Heart left ventricle (tissue), 16 donors: ENCODE measurements at places on chromosomes 6 and 20. TPM values are rescaled to one million over a fixed set of nuclear protein-coding genes. Genes with fewer than 3 reads are reported as not detected.

DNA sequence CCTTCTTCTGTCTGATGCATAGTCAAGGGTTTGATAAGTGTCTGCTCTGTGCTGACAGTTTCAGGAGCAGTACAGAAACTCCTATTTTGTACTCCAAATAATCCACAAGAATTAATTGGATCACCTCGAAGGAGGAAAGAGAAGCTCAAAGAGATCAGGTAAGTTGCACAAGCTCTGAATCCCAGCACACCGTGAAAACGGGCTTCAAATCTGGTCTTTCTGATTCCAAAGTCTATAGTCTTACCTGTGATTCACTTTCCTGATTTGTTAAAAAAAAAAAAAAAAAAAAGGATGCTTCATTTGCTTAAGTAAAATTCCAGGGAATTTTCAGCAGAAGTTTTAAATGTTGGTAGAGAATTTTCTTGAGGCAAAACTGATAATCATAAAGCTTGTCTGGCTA is 155.8 kb upstream of the ESR1 start:
- no peak for DNase-seq

- no peak for DNase-seq
These were observed 364 bp downstream of the FRS3 start for GRCh38 chr6:41779336-41779735.

DNA sequence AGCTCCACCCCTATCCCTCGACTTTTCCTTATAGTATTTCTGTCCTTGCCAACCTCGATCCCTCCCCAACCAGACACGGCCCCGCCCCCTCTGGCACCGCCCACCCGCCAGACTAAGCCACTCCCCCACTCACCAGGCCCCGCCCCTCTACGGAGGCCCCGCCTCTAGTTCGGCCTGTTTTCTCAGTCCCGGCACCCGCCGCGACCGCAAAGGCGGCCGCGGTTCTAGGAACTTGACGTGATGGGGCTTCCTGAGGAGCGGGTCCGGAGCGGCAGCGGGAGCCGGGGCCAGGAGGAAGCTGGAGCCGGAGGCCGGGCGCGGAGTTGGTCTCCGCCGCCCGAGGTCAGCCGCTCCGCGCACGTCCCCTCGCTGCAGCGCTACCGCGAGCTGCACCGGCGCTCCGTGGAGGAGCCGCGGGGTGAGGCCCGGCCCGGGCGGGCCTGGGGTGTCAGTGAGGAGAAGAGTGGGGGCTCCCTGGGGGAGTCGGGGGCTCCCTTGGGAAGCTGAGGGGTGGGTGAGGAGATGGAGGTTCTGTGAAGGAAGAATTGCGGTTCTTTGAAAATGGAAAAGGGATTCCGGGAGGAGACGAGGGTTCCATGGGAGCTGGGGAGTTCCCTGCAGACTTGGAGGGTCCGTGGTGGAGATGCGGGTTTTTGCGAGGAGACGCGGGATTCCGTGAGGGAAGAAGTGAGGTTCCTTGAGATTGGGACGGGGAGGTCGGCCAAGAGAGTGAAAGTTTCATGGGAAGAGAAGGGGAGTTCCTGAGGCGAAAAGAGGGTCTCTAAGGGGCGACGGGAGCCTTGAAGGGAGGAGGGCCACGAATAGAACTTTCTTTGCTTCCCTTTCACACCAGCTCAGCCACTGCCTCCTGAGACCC is at the start of gene ACSS2:
ACSS2 (plus strand) TSS at position 207 of the 877 bp plus-strand sequence; CDS start at position 241, 34 bp downstream.
- no peak for DNase-seq

GRCh38 chr20:41655962-41656618 is 37.9 kb upstream of the CHD6 start:
- no peak for DNase-seq

GRCh38 chr6:127900935-127901334 is at the start of gene THEMIS:
THEMIS (minus strand) TSS chr6:127901058; CDS start chr6:127900932, 126 bp downstream.
- DNase-seq = no peak

GRCh38 chr6:111784433-111784832 is 88.8 kb downstream of the FYN start:
- no peak for DNase-seq

DNA sequence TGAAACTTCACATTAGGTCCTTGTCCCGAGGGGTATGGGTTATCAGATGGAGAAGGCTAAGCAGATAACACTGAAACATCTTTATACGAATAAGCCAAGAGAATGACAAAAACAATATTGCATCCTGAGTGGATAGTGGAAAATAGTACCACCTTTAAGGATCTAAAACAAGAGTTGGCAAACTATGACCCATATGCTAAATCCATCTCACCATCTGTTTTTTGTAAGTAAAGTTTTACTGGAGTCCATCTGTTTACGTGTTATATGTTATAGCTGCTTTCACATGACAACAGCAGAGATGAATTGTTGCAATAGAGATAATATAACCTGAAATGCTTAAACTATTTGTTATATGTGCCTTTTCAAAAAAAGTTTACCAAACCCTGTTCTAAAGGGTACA is 76.1 kb upstream of the TRDN start:
- no peak for DNase-seq

- DNase-seq = no peak
These were observed 943 bp downstream of the ZUP1 start for GRCh38 chr6:116667623-116668022.

DNA sequence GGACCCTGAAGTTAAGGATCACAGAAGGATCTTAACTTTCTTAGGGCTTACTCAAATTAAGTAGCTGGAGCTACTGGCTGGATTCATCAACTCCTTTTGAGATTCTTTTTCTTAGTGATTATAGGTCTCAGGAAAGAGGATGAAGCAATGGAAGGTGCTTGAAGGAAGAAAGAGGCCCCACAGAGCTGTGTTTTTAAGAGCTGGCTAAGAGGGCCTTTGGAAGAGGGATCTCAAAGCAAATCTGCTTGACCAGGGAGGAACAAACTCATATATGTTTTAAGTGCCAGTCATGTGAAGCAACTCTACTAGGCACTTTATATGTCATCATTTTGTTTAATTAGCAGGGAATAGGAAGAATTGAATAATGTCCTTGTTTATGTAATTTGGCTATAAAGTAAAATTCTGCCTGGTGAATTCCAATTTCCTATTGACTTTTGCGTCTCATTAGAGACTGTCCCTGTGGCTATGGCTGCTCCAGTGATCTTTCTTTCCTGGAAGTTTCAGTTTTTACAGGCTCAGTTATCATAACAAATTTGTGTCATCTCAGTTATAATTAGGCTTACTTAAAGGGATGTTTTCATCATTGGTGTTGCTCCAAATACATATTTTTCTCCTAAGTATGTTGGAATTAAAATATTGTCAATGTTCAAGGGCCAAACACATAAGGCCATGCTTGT is 222.8 kb upstream of the CITED2 start:
- DNase-seq = no peak

DNA sequence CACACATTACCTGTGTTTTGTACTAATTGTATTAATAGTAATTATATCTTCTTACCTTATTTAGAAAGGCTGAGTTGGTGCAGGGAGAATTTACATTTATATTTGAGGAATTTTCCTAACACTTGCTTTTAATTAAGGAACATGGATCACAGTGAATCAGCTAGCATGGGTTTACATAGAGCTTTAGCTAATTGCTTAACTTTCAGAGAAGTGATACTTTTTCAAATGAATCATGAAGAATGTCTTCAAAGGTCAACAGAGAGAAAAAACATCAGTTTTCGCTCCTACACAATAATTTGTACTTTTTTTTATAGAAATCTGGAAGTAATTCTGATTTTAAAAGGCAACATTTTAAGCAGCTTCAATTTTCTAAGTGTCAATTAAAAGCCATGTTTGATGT is 195.0 kb upstream of the HEY2 start:
- DNase-seq = no peak

GRCh38 chr6:113120224-113120581 is 736.9 kb upstream of the MARCKS start:
- no peak for DNase-seq

GRCh38 chr6:11702500-11703130 is 76.0 kb downstream of the ADTRP start:
- no peak for DNase-seq

- no peak for DNase-seq
These were observed 137.9 kb upstream of the RNF24 start for GRCh38 chr20:4153251-4153650.

GRCh38 chr6:161019324-161019839 is 27.8 kb downstream of the MAP3K4 start:
- DNase-seq = no peak

GRCh38 chr6:100289285-100289684 is 175.4 kb downstream of the SIM1 start:
- DNase-seq = no peak

GRCh38 chr6:56420296-56420695 is 172.9 kb upstream of the COL21A1 start:
- DNase-seq = no peak

DNA sequence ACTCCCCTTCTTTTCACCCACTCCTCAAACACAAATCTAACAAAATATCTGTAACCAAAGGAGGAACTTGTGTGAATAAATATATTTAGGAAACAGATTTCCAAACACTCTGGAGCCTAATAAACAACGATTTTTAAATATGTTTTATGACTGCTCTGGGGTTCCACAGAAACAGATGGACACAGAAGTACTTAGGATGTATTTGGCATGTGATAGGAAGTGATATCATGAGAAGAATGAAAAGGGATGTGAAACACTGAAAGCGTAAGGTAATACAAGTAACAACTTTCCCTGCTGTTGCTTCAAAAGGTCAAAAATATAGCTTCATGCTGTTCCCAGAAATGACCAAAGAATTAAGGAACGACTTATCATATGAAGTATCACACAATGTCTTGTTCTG is 26.1 kb upstream of the ENPP1 start:
- no peak for DNase-seq

PRRT1 gene
- 0.28 TPM for total RNA-seq

SCAND1 gene
- 102 TPM for total RNA-seq

IPCEF1 gene
- total RNA-seq = 3.9 TPM

MAFB gene
- total RNA-seq = 5.4 TPM

TGM3 gene
- total RNA-seq = not detected

ASIP gene
- total RNA-seq = 12.4 TPM

STK4 gene
- total RNA-seq = 8.1 TPM

C20orf141 gene
- not detected for total RNA-seq

ME1 gene
- total RNA-seq = 17.5 TPM

RNF39 gene
- not detected for total RNA-seq

NMBR gene
- total RNA-seq = not detected

OTOR gene
- total RNA-seq = not detected

MOXD1 gene
- 3.8 TPM for total RNA-seq

STMN3 gene
- total RNA-seq = 15.3 TPM
